ENCODE measurements at places on chromosomes 3 and 15.

DNA sequence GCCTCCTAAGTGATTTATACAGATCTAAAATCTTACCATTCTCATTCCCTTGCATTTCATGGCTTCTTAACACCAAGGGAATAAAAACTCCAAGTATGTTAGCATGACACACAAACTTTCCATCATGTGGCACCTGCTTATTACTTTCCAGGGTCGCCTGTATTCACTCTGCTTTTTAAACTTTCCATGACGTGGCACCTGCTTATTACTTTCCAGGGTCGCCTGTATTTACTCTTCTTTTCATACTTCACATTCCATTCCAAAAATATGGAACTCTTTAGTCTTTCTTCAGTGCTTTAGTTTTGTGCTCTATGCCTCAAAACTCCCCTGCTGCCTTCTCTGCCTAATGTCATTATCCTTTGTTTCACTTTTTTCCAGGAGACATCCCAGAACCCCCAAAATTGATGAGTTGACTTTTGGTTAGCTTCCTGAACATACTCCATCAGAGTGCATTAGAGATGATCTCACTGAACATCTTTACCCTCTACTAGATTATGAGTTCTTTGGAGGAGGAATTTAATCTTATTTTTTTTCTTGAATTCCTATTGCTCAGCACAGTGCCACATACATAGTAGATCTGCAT lies 47.0 kb downstream of the CALML4 start:
- no peak for DNase-seq

- no peak for DNase-seq
Observed at GRCh38 chr3:151121016-151121415, 35.6 kb downstream of the MED12L start.

- DNase-seq: no peak
Observed at GRCh38 chr3:34377961-34378360, 579.5 kb downstream of the PDCD6IP start.

DNA sequence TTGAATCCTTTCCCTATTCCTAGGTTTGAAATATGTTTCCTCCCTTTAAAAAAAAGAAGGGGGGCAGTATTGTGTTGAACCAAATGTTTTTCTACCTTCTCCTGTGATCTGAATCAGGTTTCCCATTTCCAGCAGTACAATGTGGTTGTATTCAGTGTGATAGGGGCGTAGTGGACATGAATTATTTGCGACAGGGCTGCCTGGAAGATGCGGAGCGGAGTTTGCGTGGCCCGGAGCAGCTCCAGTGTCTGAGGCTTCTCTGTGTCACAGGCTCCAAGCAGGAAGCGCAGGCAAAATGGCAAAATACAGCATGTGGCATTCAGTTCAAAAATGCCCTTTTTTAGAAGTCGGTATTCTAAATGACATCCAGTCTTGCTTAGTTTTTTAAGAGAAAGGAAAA lies 154.4 kb downstream of the PGPEP1L start:
- no peak for DNase-seq

DNA sequence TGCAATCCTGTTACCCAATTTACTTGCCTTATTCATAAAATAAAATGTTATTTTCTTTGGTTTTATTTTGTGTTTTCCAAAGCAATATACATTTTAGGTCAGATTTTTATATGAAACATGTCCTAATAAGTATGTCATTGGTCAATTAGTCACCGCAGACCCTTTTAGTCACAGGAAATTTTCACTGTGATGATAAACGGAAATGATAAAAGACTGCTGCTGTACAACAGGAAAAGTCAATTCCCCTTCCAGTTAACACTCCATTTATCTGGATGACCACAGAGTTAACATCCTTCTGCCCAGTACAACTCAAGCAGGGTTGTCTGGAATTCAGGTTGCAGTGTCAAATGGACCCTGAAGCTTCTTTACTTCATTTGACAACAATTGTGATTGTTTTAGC lies 175.2 kb downstream of the LSAMP start:
- DNase-seq: no peak

- no peak for DNase-seq
Observed at GRCh38 chr3:124209426-124209825, 217.5 kb upstream of the ROPN1 start.

DNA sequence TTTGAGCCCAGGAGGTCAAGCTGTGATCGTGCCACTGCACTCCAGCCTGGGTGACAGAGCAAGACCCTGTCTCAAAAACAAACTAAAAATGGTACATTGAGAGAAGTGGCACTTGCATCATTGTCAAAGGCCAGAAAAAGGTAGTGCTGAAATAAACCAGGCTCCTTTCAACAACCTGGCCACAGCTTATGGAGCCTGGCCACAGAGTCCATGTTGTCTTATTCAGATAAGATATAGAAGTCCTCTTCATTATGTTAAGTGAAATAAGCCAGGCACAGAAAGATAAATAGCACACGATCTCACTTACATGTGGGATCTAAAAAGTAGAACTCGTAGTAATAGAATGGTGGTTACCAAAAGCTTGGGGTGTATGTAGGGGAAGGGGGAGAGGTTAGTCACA lies 34.8 kb downstream of the EMC4 start:
- no peak for DNase-seq
